ENCODE measurements at places on chromosomes 3 and 15.

GRCh38 chr15:63191895-63192618 is 2.7 kb downstream of the RAB8B start:
- DNase-seq: no peak

- no peak for DNase-seq
Measured at GRCh38 chr3:30605005-30605404, 1.4 kb upstream of the TGFBR2 start.

DNA sequence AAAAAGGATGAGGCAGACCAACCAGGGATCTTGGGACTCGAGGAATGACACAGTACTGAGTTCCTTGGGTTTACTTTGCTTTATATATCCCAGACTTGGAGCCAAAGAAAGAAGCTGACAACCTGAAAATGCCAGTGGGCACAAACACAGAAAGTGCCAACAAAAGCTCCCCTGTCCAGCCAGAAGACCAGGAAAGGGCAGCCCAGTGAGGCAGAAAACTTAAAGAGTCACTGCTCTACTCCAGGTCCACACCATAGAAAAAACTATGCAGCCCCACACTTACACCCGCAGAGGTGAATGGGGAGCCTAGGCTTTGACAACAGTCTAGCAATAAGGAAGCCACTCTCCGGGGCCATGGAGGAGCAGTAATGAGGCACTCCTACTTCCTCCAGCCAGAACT is 80.3 kb downstream of the FLNB start:
- DNase-seq: no peak

DNA sequence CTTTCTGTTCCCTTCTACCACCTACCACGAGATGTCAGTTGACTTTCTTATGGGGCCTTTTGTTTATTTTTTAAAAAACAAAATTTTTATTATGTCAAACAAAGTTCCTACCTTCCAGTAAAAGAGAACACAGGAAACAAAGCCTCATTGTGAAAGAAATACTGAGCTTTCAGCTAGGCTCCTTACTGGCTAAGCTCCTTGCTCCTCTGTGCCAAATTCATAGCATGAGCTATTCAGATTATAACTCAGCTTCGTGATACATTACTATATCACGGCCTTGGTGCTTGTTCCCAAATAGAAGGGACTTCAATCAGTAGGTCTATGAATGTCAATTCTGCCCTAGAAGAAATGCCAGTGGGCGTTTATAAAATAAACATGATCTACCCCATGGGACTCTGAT is 145.8 kb upstream of the CHRM5 start:
- no peak for DNase-seq

DNA sequence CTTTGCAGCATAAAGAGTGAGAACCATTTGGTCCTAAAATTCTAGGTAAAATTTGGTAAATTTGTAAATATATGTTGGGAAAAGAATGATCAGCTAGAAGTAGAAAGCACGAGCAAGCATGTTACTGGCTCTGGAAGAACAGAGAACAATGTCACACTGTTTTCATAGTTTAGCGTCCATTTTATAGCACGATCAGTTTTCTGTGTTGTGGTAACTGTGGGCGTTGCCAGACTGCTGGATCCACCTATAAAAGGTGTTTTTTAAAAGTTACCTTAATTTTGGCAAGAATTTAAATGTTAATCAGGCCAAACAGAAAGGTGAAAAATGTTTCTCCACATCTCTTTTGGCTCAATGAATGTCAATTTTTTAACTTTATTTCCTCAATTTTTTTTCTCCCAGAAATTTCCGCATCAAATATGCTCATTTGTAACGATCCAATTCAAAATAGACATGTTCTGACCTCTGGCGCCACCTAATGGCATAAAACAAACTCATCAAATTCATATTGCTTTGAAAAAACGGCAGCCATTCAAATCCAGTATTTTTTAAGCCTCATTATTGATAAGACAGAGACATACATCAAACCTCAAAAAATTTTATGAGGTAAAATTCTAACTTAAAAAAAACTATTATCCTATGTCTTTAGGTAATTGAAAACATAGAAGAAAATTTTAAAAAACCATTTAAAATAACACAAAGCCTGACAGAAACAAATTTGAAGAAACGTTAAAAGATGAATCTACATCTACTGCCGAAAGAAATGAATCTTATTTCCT is 5.5 kb upstream of the GP5 start:
- peak; percentile 18 for DNase-seq

DNA sequence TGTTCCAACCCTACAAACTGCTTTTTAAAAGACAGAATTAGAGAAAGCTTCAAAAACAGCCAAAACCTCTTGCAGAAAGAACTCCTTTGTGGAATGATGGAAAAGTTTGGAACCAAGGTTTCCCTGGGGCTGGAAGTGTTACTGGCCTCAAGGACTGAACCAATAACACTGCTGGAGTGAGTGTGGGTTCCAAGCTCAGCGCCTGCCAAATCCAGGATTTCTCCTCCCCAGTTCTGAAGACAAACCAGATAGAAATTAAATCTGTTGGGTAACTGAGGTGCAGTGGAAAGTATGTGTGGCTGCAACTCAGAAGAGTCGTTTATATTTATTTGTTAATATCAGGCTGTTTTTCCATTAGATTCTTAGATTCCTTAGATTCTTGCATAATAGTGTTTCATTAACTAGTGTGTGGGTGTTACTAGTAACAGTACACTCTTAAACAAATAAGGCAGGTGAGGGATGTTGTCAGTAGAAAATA is 66.5 kb upstream of the FNDC3B start:
- DNase-seq: no peak

- DNase-seq: no peak
Measured at GRCh38 chr3:65702202-65702601, 336.5 kb downstream of the MAGI1 start.

GRCh38 chr15:73882761-73883419 is 9.5 kb downstream of the TBC1D21 start:
- no peak for DNase-seq

DNA sequence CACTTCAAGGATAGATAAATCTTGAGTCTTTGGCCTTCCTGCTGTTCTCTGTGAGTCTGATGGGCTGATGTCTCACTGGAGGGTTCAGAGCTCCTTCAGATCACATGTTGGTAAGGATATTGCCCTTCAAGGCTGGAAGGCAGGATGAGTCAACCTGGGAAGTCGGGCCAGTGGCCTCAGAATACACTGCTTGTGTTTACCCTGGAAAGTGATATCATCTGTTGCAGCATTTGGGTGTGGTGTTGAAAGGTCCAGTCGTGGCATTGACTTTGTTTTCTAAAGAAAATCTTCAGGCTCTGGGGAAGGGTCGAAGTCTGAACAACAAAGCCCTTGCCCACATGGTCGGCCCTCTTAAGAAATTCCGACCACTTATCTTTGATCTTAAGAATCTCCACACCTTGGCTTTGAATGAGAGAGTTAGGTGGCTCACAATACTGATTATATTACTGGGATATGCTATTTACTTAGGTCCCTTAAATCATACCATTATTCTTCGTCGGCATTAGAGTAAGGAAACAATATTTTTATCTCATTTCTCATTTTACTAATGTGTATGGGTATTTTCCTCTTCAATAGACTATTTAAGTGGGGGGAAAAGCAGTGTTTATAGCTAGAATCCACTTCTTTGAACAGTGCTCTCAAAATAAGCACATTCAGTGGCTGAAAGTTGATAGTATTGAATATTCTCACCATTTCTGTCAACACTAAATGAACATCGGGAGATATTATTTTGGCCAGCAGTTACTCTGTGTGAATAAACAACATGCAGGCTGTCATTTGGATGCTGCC is 303.9 kb upstream of the RASGRP1 start:
- peak; percentile 83 for DNase-seq

DNA sequence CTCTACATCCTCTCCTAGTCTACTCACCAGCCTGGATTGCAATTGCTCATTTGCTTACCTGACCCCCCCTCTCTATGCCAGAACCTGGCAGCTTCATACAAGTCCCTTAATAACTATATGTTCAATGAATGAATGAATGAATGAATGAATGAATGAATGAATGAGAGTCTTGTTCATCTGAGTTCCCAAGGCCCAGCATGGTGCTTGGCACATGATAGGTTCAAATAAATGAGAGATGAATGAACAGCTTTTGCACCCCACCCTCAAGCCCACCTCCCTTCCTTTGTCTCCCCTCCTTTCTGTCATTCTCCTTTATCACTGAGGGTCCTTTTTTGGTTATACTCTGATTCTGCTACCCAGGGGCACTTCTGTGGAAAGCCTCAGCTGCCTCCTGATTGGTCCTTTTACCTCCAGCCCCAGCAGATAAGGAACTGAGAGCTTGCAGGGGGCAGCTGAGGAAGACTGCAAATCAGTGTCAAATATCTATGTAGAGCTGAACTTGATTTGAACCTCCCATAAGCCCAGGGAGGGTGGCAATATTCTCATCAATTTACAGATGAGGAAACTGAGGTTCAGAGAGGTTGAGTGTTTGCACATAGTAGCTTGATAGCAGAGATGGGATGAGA is 54.1 kb upstream of the CHRNB4 start:
- DNase-seq: no peak

DNA sequence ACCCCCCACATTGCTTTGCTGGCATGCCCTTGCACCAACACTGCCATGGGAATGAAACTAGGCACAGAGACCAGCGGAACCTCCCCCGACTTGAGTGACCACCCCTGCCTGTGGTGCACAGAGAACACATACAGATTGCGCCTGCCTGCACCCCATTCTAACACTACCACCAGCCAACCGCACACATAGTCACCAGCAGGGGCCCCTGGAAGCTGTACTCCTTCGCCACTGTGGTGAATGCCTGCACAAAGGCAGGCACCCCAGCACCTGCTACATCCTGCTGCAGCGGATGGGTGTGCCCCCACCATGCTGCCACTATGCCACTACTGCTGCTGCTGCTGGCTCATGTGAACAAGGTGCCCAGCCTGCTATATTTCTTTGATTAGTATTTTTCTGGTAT is 27.4 kb upstream of the DNAAF4 start:
- no peak for DNase-seq

- no peak for DNase-seq
Measured at GRCh38 chr3:9156604-9157003, 92.8 kb downstream of the SRGAP3 start.

- no peak for DNase-seq
Measured at GRCh38 chr3:40869939-40870338, 329.4 kb upstream of the CTNNB1 start.

DNA sequence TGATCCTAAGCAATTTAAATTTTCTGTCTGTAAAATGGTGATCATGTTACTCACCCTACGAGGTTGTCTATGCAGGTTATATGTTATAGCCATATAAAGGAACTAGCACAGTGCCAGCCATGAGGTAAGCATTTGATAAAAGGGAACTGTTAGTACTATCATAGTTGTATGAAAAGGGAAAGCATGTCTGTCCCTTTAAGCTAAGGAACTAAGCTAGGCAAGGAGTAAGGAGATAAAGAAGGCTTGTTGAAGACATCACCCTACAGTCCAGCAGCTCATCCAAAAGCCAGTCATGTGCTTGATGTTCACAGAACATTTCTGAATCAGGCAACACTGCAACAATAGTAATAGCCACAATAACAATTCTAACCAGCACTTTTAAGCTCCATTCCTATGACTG is 243.9 kb downstream of the ZBTB20 start:
- no peak for DNase-seq

GRCh38 chr3:61562042-61562720 is 810 bp downstream of the PTPRG start:
- DNase-seq: no peak

DNA sequence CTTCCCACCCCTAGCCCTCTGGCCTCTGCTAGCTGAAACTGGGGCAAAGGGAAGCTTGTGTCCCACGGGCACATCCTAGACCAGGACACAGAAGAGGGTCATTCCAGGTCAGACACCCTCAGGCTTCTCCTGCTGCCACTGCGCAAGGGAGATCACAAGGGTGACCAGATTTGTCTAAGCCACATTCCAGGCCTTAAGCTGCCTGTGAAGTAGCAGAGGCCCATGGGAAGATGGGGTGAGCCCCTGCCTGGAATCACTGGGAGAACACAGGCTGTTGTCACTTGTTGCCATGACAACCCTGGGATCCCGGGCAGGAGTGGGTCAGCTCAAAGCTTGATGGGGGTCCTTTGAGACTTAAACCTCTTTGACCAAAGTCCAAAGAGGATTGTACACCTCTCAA is 10.8 kb downstream of the STRA6 start:
- no peak for DNase-seq

DNA sequence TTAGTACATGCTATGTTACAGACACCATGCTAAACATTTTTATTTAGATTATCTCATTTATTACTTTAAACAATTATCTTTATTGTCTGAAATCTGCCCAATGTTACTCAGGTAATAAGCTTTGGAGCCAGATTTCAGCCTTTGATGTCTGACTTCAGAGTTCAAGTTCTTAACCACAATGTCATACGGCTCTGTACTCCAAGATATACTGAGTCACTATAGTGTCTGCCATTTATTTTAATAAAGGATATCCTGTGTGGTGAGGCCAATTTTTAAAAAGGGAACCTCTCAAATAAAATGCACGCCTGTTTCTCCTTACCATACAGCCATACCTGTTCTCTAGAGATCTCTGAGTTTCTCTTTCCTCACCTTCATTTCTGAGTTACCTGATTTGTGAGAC is 193.1 kb downstream of the EPHA3 start:
- DNase-seq: no peak

GRCh38 chr3:28077572-28077971 is 163.8 kb upstream of the CMC1 start:
- no peak for DNase-seq

- DNase-seq: no peak
Measured at GRCh38 chr3:11578169-11578568, 65.5 kb downstream of the VGLL4 start.

- peak; percentile 41 for DNase-seq
Measured at GRCh38 chr3:172449466-172450149, 1.4 kb upstream of the GHSR start.

DNA sequence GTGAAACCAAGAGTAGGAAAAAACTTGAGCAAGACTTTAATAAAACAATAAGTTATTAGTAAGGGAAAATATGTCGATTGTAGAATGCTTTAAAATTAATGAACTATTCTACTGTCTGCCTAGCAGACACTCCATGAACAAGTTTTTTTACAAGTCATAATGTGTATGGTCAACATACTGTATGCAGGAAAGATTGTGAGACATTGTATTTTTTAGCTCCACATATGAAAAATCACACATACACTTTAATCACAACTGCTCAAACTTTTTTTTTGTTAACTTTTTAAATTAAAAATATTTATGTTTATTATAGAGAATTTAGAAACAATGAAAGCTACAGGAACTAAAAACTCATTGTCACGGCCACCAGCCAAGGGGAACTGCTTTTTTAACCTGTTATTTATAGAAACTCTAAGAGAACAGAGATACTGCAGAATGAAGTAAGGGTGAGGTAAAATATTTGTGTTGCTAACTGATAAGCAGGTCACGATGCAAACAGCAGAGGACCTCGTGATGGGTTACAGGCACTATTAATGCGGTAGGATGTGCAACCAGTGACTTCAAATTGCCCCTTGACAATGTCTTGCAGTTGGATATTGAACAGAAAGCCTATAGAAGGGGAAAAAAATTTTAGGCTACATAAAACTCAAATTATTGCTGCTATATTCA is 53.0 kb downstream of the THSD4 start:
- no peak for DNase-seq

GRCh38 chr3:53708001-53708621 is 138.1 kb downstream of the CHDH start:
- DNase-seq: no peak

GRCh38 chr15:69780981-69781380 is 316.7 kb downstream of the TLE3 start:
- DNase-seq: no peak
